ENCODE measurements at places on chromosomes 4 and X.

- DNase-seq, result no peak
Measured at GRCh38 chr4:3043282-3044020, 30.9 kb downstream of the HTT-AS start.

GRCh38 chr4:38449506-38450174 is 214.4 kb upstream of the KLF3 start:
- no peak for DNase-seq

DNA sequence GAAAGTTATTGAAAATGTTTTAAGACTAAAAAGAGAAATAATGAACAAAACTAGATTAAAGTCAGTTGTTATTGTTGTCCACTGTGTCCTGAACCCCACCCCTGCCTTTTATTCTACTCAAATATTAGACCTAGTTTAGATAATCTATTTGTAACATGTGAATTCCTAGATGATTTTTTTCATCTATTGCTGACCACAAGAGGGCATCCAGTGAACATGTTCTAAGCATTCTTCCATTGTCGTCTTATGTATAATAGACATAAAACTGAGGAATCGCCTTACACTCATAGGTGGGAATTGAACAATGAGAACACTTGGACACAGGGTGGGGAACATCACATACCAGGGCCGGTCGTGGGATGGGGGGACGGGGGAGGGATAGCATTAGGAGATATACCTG is 36.4 kb upstream of the HPRT1 start:
- DNase-seq, result peak; percentile 13

GRCh38 chr4:42750091-42750490 is 93.2 kb upstream of the ATP8A1 start:
- peak; percentile 1 for DNase-seq

- no peak for DNase-seq
Measured at GRCh38 chrX:109760209-109760921, 27.3 kb upstream of the ACSL4 start.

DNA sequence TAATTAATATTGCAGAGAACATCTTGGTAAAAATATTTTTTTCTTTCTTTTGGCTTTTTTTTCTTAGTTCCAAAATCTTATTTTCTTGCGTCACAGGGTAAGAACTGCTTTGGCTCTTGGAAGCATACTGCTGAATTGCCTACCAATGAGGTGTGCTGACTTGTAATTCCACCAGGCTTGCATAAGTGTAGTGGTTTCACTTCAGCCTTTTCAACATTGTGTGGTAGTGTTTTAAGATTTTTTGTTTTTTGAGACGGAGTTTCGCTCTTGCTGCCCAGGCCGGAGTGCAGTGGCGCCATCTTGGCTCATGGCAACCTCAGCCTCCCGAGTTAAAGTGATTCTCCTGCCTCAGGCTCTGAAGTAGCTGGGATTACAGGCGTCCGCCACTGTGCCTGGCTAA is 42.4 kb downstream of the N4BP2 start:
- DNase-seq, result no peak

Measured in NCI-H460 (cell line).